Activated CD4-positive, alpha-beta T cell treated with anti-CD3 and anti-CD28 coated beads, Interleukin-2, amount 10 ng/mL, durations not matched to agents 7 days and 5 days (primary cell): ENCODE measurements at places on chromosomes 11 and 22. TPM values are rescaled to one million over a fixed set of nuclear protein-coding genes. Genes with fewer than 3 reads are reported as not detected.
A peak's percentile ranks its signal among the peaks of the same experiment; 100 is the strongest.

GRCh38 chr22:32080904-32081303 is 37.8 kb downstream of the SLC5A1 start:
- H3K36me3 ChIP-seq: no peaks in the 10 kb centered on the region
- peak; percentile 40 for DNase-seq
- no peak overlapping the region for H3K4me3 ChIP-seq
- no peaks in the 10 kb centered on the region for H3K4me1 ChIP-seq
- H3K27ac ChIP-seq: no peak overlapping the region
- H3K27me3 ChIP-seq: peaks cover 9% of the 10 kb centered on the region

GRCh38 chr22:39535831-39536449 is 3.4 kb upstream of the RPS19BP1 start:
- no peak for DNase-seq
- H3K27me3 ChIP-seq: no peaks in the 10 kb centered on the region
- H3K36me3 ChIP-seq: peaks cover 10% of the 10 kb centered on the region

- no peaks in the 10 kb centered on the region for H3K36me3 ChIP-seq
- H3K27me3 ChIP-seq: no peaks in the 10 kb centered on the region
- no peak for DNase-seq
- H3K27ac ChIP-seq: no peak overlapping the region
These were observed 95.7 kb downstream of the SCN3B start for GRCh38 chr11:123558536-123559315.

DNA sequence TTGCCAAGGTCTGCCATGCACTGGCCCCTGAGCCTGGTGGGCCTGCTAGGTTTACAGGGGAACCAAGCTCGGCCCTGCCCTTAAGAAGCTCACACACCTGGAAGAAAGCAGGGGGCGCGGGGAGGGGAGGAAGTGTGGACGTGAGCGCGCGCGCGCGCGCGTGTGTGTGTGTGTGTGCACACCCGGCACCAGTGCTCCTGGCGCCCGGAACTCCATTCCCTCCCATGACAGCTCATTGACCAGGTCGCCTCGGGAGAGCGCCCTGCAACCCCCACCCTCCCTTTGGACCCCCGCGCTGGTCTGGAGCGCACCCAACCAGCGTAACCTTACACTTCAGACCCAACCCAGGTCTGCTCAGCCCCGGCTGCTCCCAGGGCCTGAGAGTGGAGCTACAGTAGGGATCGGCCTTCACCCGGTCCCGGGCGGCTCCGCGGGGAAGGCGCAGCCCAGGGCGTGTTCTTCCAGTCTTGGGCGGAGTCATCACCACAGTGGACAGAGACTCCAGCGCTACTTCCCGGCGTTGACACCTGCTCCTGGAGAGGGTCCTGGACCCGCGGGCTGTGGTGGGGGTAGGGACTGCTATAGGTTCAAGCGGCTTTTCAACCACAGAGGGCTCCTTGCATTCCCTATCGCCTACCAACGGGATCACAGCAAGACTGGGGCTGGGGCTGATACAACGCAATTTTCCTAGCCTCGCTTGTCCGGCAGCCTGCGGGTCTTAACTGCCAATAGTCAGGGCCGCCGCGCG is 1.5 kb downstream of the GALNT18 start:
- H3K4me3 ChIP-seq: peak overlapping the region; percentile 74
- DNase-seq: peak; percentile 6
- no peaks in the 10 kb centered on the region for H3K36me3 ChIP-seq

- H3K4me1 ChIP-seq: no peaks in the 10 kb centered on the region
- H3K27ac ChIP-seq: no peak overlapping the region
- H3K36me3 ChIP-seq: no peaks in the 10 kb centered on the region
- H3K27me3 ChIP-seq: peaks cover 5% of the 10 kb centered on the region
These were observed 98.0 kb downstream of the SLC36A4 start for GRCh38 chr11:93099806-93100205.

GRCh38 chr11:23988381-23989006 is 508.4 kb upstream of the LUZP2 start:
- H3K4me3 ChIP-seq: no peak overlapping the region
- H3K36me3 ChIP-seq: no peaks in the 10 kb centered on the region
- H3K27me3 ChIP-seq: no peaks in the 10 kb centered on the region
- H3K27ac ChIP-seq: no peak overlapping the region
- DNase-seq: no peak
- H3K4me1 ChIP-seq: no peaks in the 10 kb centered on the region

GRCh38 chr11:18739685-18740084 is 13.7 kb upstream of the IGSF22 start:
- no peak overlapping the region for H3K27ac ChIP-seq
- H3K4me1 ChIP-seq: no peaks in the 10 kb centered on the region
- DNase-seq: no peak
- H3K27me3 ChIP-seq: no peaks in the 10 kb centered on the region
- no peaks in the 10 kb centered on the region for H3K36me3 ChIP-seq
- no peak overlapping the region for H3K4me3 ChIP-seq

GRCh38 chr11:61756452-61757212 is 4.2 kb downstream of the MYRF start:
- H3K27me3 ChIP-seq: peaks cover 16% of the 10 kb centered on the region
- no peaks in the 10 kb centered on the region for H3K36me3 ChIP-seq
- peak overlapping the region; percentile 54 for H3K27ac ChIP-seq
- no peak overlapping the region for H3K4me3 ChIP-seq
- H3K4me1 ChIP-seq: peaks cover 25% of the 10 kb centered on the region

GRCh38 chr11:17812091-17812864 is 77.7 kb downstream of the KCNC1 start:
- H3K36me3 ChIP-seq: no peaks in the 10 kb centered on the region
- no peak for DNase-seq
- H3K4me1 ChIP-seq: no peaks in the 10 kb centered on the region
- H3K4me3 ChIP-seq: no peak overlapping the region
- H3K27me3 ChIP-seq: no peaks in the 10 kb centered on the region
- no peak overlapping the region for H3K27ac ChIP-seq

GRCh38 chr11:132655187-132655855 is 877.0 kb downstream of the OPCML start:
- no peaks in the 10 kb centered on the region for H3K36me3 ChIP-seq
- H3K27ac ChIP-seq: no peak overlapping the region
- no peaks in the 10 kb centered on the region for H3K4me1 ChIP-seq
- no peaks in the 10 kb centered on the region for H3K27me3 ChIP-seq
- H3K4me3 ChIP-seq: no peak overlapping the region

DNA sequence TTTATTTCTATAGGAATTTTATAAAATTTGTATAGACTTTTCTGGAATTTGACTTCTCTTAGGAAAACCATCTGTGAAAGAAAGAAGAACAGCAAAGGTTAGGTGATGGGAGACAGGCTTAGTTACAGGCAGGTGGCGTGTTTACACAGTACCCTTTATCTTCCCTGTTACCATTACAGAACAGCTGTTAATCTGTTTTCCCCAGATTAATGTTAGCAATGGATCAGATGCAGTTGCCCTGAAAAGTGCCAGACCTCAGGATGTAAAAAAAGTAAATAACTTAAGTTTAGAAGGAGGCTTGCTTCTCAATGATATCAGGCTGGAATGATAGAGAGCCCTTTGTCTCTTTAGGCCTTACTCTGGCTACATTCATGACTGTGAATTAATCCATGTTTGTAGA is 1186.5 kb upstream of the TENM4 start:
- no peaks in the 10 kb centered on the region for H3K36me3 ChIP-seq
- H3K27me3 ChIP-seq: no peaks in the 10 kb centered on the region
- no peak overlapping the region for H3K27ac ChIP-seq
- H3K4me3 ChIP-seq: no peak overlapping the region

GRCh38 chr22:37896939-37897338 is 9.2 kb upstream of the MICALL1 start:
- no peaks in the 10 kb centered on the region for H3K27me3 ChIP-seq
- no peak for DNase-seq
- H3K27ac ChIP-seq: peak overlapping the region; percentile 97
- peaks cover 49% of the 10 kb centered on the region for H3K4me1 ChIP-seq
- peak overlapping the region; percentile 58 for H3K4me3 ChIP-seq
- peaks cover 6% of the 10 kb centered on the region for H3K36me3 ChIP-seq

DNA sequence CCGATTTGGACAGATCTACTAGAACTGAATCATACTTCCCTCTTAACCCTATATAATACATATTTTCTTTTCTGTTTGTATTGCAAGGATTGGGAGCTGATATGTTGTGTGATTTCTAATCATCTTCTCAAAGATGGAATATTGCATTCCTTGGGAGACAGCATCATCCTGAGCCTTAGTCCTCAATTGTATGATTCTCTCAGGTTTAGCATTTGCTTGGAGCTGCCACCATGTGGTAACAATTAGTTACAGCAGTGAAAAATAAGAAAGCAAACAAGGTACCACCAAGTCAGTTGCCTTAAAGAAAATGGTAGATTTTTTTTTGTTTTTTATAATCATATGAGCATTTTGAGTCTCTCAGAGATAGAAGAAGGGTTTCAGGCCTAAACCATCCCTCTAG is 11.9 kb downstream of the SNX19 start:
- DNase-seq: no peak
- H3K36me3 ChIP-seq: peaks cover 68% of the 10 kb centered on the region
- no peaks in the 10 kb centered on the region for H3K4me1 ChIP-seq
- H3K4me3 ChIP-seq: no peak overlapping the region

DNA sequence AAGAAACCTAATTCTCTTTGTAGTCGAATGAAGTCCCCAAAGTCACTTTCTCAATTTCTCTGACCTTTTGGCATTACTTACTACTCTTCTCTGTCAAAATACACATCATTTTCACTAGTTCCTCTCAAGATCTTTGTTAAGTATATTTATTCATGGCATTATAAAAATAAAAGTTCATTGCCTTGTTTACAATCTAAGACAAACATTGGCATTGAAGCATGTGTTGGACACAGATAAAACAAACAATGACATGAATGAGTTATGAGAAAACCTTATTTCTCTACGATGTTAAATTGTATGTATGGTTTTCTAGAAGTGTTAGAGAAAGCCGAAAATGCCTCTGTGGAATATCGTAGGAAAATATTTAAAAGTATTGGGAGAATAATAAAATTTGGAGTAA is 8.6 kb upstream of the OR51G1 start:
- no peaks in the 10 kb centered on the region for H3K36me3 ChIP-seq
- no peak for DNase-seq
- no peak overlapping the region for H3K27ac ChIP-seq
- H3K27me3 ChIP-seq: no peaks in the 10 kb centered on the region

DNA sequence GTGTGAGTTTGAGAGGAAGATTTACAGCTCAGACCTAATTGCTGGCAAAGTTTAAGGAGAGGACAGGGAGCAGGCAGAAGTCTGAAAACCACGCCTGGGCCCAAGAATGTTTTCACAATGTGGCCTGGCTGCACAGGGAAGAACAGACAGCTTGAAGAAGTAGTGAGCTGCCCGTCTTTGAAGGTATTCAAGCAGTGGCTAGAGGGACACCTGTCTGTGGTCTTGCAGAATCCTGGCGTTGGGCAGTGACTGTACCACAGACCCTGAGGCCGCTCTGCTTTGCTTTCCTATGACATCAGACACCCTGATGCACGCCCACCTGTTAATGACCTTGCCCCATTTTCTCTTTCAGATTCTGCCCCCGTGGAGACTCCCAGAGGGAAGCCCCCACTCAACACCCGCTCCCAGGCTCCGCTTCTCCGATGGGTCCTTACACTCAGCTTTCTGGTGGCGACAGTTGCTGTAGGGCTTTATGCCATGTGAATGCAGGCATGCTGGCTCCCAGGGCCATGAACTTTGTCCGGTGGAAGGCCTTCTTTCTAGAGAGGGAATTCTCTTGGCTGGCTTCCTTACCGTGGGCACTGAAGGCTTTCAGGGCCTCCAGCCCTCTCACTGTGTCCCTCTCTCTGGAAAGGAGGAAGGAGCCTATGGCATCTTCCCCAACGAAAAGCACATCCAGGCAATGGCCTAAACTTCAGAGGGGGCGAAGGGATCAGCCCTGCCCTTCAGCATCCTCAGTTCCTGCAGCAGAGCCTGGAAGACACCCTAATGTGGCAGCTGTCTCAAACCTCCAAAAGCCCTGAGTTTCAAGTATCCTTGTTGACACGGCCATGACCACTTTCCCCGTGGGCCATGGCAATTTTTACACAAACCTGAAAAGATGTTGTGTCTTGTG is 6.6 kb upstream of the MCM5 start:
- H3K36me3 ChIP-seq: no peaks in the 10 kb centered on the region
- no peak overlapping the region for H3K27ac ChIP-seq
- no peak for DNase-seq

GRCh38 chr11:122721964-122722266 is 66.4 kb downstream of the UBASH3B start:
- no peak overlapping the region for H3K27ac ChIP-seq
- H3K4me3 ChIP-seq: no peak overlapping the region
- DNase-seq: no peak
- peaks cover 57% of the 10 kb centered on the region for H3K4me1 ChIP-seq
- H3K27me3 ChIP-seq: peaks cover 8% of the 10 kb centered on the region

- DNase-seq: no peak
- no peaks in the 10 kb centered on the region for H3K4me1 ChIP-seq
- no peak overlapping the region for H3K4me3 ChIP-seq
- H3K27me3 ChIP-seq: no peaks in the 10 kb centered on the region
- no peaks in the 10 kb centered on the region for H3K36me3 ChIP-seq
These were observed 241.6 kb downstream of the SWAP70 start for GRCh38 chr11:9905501-9905951.

DNA sequence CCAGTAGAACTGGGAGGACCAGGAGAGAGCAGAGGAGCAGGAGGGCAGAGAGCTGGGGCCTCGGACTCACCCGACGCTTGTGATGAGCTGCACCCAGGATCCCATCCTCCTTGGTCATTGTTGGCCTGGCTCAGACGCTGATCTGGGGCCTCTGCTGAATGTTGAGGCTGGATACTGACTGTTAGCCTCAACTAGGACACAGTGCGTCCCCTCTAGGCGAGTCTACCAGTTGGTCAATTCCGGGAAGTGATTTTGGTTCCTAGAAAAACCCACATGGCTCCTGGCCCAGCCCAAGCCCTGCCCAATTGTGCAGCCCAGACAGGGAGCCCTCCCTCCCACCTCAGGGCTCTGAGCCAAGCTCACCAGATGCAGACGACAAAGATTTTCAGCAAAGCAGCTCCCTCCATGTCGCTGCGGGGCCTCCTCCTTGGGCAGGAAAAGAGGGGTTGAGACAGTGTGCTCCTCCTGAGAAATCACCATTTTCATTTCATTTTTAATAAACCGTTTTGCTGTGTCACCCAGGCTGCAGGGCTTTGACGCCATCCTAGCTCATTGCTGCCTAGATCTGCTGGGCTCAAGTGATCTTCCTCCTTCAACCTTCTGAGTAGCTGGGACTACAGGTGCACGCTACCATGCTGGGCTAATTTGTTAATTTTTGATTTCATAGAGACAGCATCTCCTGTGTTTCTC is at the start of gene APOL4:
Gene APOL4, minus strand, starts transcription at position 180 of the 690 bp plus-strand sequence. Its CDS starts 75 bp downstream, at position 105.
- DNase-seq: no peak
- no peak within 1 kb of the TSS for H3K4me3 ChIP-seq
- no peaks in the 10 kb centered on the region for H3K36me3 ChIP-seq
- no peak within 1 kb of the TSS for H3K27ac ChIP-seq

GRCh38 chr11:23227078-23227445 is 366.8 kb upstream of the CCDC179 start:
- H3K4me1 ChIP-seq: no peaks in the 10 kb centered on the region
- H3K4me3 ChIP-seq: no peak overlapping the region
- H3K27ac ChIP-seq: no peak overlapping the region
- H3K36me3 ChIP-seq: no peaks in the 10 kb centered on the region

ZP1 gene
- not detected for total RNA-seq

OR2AG1 gene
- not detected for total RNA-seq

OR52I1 gene
- not detected for total RNA-seq

BTBD18 gene
- not detected for total RNA-seq

F2 gene
- total RNA-seq: 0.15 TPM

PRR14L gene
- 72.4 TPM for total RNA-seq

SMC1B gene
- 0.58 TPM for total RNA-seq

FAM168A gene
- total RNA-seq: 28.9 TPM

APLNR gene
- not detected for total RNA-seq

STARD10 gene
- total RNA-seq: 6.4 TPM

CSNK2A3 gene
- total RNA-seq: 0.56 TPM

MRPL11 gene
- total RNA-seq: 72.4 TPM
